ENCODE measurements at places on chromosomes 16 and 17.

DNA sequence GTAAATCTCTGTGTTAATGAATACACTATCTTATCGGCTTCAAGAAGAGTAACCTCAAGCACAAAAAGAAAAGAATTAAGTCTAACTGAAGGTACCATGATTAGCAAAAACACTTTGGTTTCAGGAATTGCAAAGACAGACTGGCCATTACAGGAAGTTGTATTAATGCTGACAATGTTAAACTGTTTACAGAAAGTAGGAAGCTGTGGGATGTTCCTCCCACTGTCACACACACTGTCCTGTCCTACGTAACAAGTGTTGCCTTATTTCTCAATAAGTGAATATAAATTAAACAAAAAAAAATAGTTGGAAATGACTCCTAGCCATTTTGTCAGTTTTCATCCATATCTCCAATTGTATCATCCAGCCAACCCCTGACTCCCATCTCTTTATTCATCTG lies 8.6 kb downstream of the GNA13 start:
- DNase-seq = no peak

- no peak for DNase-seq
These were observed 94.2 kb downstream of the DNAH3 start for GRCh38 chr16:21056396-21056795.

DNA sequence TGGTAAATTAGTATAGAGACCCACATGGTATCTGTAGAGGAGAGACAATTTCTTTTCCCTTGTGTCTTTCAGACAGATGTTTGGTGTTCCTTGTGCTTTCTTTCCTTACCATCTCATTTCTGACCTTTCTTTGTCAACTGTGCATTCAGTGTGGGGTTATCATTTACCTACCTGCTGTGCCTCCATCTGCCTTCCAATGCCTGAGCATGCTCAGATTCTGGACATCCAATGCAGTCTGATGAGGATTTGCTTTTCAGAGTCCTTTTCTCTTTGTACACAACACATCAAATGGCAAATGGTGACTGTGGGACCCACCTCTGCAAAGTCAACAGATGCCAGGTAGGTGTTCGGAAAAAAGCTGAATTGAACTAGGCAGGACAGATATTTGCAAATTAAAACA lies 364.8 kb downstream of the CA10 start:
- DNase-seq = no peak

DNA sequence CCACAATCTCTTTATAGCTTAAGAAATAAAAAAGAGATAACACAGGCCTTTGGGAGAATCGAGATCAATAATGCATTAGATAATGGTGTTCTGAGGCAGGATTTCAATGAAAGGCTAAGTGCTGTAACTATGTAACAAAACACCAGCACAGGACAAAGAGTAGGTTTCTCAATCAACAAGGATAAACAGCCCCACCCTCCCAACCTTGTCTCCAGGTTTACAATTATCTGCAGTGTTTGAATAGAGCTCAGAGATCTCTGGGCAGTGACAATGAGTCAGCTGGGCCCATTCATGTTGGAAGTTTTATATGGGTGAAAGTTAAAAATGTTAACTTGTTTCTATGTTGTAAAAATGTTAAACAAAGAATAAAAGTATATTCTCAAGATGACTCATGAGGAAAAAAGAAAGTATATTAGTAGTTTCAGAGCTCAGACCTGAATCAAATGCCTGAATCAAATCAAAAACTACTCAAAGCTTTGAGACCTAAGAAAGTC lies 17.0 kb upstream of the KRT20 start:
- DNase-seq = no peak

DNA sequence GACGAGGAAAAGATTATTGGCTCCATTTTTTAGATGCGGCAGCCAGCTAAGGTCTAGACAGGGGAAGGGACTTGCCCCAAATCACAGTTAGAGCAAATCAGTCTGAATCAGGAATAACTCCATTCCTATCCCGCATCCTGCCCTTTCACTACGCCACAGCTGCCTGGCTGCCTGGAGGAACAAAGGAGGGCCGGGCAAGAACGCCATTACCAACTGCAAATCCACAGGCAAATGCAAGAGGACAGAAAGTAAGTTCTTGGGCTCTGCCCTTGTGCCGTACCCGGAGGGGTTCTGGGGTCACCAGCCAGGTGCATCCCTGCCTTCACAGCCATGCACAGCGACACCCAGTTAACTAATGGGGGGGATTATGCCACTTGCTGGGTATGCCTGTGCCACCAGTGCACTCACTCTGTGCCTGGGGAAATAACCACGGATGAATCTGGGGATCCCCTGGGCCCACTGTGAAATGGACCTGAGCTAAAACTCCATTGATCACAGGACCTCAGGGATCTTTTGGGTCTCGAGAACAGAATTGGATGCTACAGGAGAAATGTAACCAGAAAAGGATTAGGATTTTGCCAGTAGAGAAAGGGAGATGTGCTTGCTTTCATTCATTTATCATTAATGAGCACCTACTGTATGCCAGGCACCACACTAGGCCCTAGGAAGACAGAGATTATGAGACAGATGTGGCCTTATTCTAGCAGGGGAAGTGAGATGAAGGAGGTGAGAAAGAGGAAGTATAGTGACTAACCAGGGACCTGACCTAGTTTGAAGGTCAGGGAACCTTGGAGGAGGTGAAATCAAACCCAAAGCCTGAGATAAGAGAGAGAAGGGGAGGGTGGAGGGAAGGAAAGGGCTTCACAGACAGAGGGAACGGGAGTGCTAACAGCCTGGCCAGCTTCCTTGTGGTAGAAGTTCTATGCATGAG lies 17.7 kb downstream of the BCL7C start:
- DNase-seq = peak; percentile 16

- no peak for DNase-seq
These were observed 43.9 kb downstream of the CREBBP start for GRCh38 chr16:3836641-3837040.

- no peak for DNase-seq
These were observed 13.0 kb downstream of the CPNE7 start for GRCh38 chr16:89588413-89589109.

DNA sequence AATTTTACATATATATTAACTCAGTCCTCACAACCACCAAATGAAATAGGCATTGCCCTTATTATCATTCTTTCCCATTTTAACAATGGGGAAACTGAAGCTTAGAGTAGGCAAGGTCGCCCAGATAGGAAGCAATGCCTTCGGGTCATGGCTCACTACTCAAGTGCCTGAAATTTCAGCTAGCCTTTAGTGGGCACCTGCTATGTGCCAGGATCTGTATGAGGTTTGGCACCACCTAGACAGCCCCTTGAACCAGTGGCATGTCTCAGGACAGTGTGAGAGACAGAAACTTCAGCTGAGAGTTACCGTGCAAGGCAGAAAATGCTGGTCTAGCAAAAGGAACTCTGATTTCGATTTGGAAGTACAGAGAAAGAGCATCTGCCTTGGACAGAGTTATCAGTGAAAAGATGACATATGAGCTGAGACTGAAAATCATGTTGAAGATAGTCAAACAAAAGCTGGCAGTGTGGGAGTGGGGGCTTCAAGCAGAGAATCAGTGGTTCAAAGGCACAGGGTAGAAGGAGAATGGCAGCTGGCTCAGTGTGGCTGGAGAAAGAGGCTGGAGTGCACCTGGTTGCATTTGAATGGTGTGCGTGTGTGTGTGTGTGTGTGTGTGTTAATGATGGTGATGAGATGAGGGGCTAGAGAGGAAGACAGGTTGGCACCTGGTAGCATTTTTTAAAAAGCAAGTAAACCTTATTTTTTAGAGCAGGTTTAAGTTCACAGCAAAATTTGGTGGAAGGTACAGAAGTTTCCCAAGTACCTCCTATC lies 29.1 kb downstream of the CDH13 start:
- peak; percentile 2 for DNase-seq

- DNase-seq = no peak
These were observed 112.6 kb downstream of the ENGASE start for GRCh38 chr17:79187186-79187585.

GRCh38 chr16:86492267-86492960 lies 17.9 kb upstream of the FOXF1 start:
- no peak for DNase-seq

- no peak for DNase-seq
These were observed 55.7 kb downstream of the LYRM1 start for GRCh38 chr16:20956319-20956718.

- DNase-seq = no peak
These were observed 37.6 kb downstream of the HASPIN start for GRCh38 chr17:3761036-3761917.

- no peak for DNase-seq
These were observed 30.5 kb upstream of the GNG13 start for GRCh38 chr16:830871-831570.

GRCh38 chr17:61904094-61904710 lies 23.6 kb downstream of the INTS2 start:
- DNase-seq = peak; percentile 20

DNA sequence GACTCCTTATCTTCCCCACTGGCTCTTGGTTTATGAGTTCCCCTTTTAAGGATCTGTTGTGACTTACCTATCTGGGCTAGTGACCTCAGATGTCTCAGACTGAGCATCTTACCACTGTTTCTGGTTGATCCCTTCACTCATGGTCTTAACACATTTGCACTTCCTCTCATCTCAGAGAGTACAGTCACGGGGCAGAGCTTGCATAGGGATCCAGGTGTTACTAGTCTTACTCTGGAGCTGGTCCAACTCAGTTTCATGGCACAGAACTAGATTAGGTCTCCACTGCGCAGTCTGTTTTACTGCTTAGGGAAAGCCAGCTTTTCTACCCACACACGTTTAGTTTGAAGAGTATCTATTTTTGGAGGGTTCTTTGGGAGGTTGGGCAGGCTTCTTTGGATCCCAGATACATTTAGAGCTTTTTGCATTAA lies 10.2 kb downstream of the GABARAPL2 start:
- no peak for DNase-seq

DNA sequence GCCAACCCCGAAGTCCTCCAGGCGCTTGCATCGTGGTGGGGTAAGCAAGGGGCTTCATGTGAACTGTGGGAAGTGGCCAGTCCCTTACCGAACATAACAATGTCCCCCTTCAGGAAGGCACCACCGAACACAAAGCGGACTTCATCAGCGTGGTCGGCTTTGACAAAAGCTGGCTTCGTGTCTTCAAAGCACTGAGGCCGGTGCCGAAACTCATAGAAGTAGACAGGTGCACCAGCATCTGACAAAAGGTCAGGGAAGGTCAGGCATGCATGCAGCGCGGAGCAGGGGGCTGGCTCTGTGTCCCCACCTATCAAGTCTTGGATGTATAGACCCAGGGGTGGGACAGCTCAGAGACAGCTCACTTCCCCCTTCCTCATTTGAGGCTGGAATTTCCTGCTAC lies 16.6 kb upstream of the CES1 start:
- DNase-seq = no peak

GRCh38 chr16:75000481-75001081 lies 1.8 kb downstream of the ZNRF1 start:
- DNase-seq = no peak

DNA sequence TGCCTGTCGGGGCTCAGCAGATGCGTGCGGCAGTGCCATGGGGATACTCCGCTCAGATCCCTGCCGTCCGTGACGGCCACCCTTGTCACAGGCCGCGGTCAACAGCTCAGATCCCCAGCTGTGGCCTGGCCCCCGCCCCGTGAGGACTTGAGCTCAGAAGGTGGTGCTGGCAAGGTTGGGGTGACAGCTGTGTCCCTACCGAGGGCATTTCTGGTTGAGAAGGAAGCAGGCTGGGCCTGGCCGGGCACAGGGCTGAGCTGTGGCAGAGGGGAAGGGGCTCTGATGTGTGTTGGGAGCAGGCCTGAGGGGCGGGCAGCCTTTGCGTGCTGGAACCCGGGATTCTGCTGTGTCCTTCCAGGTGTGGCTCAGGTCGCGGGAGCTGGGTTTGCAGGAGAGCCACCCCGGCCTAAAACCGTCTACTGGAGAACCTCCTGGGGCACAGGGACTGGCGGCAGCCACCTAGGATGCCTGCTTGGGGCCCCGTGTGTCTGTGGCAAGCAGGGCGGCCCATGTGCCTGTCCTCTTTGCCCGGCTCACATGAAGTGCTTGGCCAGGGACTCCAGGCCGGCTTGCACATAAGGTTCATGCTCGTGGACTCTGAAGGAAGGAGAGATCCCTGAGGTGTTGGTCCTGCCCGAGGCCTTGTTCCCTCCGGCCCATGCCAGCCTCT lies 5.1 kb downstream of the UBE2I start:
- no peak for DNase-seq

GRCh38 chr16:67939507-67940445 lies 3.1 kb upstream of the PSMB10 start:
- DNase-seq = no peak

DNA sequence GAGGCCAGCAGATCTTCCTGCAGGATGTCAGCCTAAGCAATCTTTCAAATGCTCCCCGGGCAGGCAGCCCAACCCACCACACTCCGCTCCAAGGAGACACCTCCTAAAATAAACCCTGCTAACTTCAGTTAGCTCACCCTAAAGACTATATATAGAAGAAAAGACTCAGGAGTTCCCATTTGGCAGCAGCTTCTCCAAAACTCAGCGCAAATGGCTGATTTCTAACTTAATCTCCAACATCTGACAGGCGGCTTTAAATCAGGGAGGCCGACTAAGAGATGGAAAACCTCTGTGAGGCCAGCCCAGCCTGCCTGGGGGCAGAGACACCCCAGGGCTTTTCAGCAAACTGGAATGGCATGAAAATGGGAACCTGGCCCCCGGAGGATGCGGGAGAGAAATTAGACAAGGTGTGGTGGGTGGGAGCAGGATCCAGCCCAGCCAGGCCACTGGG lies 91.6 kb downstream of the XYLT1 start:
- no peak for DNase-seq

GRCh38 chr17:81090361-81091136 lies 55.6 kb downstream of the BAIAP2 start:
- DNase-seq = peak; percentile 12

GRCh38 chr16:6125483-6126259 lies 1028.1 kb upstream of the EEF2KMT start:
- no peak for DNase-seq

- DNase-seq = no peak
These were observed 29.4 kb upstream of the POLR3E start for GRCh38 chr16:22267764-22268163.

DNA sequence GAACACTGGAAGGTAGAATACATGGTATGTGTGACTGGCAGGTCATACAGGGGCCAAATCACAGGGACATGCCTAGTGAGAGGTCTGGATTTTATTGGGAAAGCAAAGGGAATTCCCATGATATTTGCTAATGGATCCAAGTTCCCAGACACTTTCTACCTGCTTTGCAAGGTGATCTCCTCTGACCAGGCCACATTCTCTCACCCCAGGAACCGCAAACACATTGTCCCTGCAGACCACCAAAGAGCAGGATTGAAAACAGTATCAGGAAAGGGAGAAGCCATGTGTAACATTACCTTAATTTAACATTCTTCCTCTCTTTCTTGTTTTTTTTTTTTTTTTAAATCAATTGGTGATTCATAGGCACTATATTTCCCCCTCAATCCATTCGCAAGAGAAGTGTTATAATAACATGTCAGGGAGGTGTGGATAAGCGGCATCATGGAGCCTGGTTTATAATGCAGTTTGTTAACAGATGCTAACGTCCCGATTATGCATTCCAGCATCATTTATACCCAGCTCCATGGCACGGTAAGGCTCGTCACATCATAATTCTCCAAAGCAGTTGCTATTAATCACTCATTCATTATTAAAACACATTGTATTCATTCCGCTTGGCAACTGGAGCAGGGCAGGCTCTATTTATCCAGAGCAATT lies 155.1 kb upstream of the CCL2 start:
- DNase-seq = no peak

- DNase-seq = no peak
These were observed 223.4 kb downstream of the HS3ST3A1 start for GRCh38 chr17:13378361-13378760.

- no peak for DNase-seq
These were observed 11.9 kb downstream of the KCNJ12 start for GRCh38 chr17:21388066-21388465.
